ENCODE measurements at places on chromosomes 6 and 20. TPM values are rescaled to one million over a fixed set of nuclear protein-coding genes. Genes with fewer than 3 reads are reported as not detected.

Gene TGM2
- total RNA-seq: 17.1 TPM

Gene TCP1
- total RNA-seq: 81.5 TPM

Gene SLC32A1
- total RNA-seq: not detected

- DNase-seq: no peak
Observed at GRCh38 chr6:14134211-14134910, 16.8 kb downstream of the CD83 start.

Measured in body of pancreas (tissue), 4 donors.